Stimulated activated naive CD4-positive, alpha-beta T cell treated with Interleukin-2 at 50 U/mL for 16 hours (primary cell): ENCODE measurements at places on chromosomes 11 and 22.

- no peak for DNase-seq
Observed at GRCh38 chr11:111386611-111387150, 7.6 kb upstream of the POU2AF1 start.

DNA sequence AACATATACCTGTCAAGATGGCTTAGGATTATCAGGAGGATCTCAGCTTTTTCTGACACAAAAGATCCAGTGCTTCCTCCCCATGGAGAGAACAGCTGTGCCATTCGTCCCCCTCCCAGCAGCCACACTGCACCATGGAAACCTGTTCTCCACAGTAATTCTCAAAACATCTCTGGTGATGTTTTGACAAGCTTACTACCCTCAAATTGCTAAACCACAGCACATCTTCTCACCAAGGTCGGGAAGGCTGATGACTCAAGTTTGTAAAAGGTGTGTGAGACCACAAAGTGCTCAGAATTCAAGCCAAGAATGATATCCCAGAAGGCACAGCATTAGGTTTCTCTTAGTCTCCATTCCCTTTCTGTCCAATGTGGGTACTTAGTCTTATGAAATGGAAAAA lies 3.9 kb upstream of the RAB38 start:
- no peak for DNase-seq

GRCh38 chr22:49913026-49913425 lies 5.2 kb downstream of the ALG12 start:
- no peak for DNase-seq

- no peak for DNase-seq
Observed at GRCh38 chr11:30431127-30431814, 108.4 kb downstream of the ARL14EP start.

DNA sequence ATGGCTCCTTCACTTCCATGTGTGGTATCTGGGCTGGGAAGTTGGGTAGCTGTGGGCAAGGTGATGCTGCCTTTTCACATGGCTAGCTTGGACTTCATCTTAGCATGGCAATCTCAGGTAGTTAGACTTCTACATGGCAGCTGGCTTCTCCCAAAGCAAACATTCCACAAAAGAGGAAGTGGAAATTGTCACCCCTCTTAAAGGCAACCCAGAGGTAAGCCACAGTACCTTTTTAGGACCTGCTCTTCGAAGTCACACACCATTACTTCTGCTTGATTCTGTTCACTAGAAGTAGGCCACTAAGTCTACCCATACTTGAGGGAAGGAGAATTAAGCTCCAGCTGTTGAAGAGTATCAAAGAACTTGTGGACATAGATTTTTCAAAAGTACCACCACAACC lies 25.9 kb downstream of the TUG1 start:
- no peak for DNase-seq

- no peak for DNase-seq
Observed at GRCh38 chr11:71269603-71270511, 17.5 kb upstream of the SHANK2 start.

DNA sequence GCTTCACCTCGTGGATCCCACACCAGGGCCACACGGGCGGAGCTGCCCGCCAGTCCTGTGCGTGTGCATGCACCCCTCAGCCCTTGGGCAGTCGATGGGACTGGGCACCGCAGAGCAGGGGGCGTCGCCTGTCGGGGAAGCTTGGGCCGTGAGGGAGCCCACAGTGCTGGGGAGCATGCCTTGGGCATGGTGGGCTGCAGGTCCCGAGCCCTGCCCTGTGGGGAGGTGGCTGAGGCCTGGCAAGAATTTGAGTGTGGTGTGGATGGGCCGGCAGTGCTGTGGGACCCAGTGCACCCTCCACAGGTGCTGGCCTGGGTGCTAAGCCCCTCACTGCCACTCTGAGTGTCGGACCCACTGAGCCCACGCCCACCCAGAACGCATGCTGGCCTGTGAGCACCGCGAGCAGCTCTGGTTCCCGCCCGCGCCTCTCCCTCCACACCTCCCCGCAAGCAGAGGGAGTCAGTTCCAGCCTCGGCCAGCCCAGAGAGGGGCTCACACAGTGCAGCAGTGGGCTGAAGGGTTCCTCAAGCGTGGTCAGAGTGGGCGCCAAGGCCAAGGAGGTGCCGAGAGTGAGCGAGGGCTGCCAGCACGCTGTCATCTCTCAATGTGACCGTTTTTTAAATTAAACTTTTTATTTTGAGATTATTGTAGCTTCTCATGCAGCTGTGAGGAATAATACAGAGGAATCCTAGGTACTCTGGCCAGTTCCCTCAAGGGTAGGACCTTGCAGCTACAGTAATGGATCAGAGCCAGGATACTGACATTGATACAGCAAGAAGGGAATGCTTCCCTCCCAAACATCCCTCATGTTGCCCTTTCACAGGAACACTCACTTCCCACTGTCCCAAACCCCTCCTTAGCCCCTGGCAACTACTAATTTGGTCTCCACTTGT lies 127.7 kb downstream of the CRYBB2 start:
- no peak for DNase-seq

DNA sequence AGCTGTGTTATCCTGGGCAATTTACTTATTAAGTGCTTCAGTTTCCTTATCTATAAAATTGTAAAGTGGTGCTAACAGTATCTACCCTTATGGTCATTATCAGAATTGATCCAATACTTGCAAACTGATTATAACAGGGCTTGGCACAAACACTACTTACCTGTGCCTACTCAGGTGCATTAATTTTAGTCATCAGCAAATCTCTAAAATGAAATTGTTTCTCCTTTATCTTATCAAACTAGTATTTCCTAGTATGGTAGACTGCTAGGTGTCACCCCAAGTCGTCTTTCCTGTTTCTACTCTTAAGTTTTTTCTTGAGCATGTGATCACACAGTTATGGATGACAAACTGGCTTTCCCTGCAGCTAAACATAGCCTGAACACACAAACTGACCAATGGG lies 4.3 kb upstream of the SLC25A17 start:
- no peak for DNase-seq

DNA sequence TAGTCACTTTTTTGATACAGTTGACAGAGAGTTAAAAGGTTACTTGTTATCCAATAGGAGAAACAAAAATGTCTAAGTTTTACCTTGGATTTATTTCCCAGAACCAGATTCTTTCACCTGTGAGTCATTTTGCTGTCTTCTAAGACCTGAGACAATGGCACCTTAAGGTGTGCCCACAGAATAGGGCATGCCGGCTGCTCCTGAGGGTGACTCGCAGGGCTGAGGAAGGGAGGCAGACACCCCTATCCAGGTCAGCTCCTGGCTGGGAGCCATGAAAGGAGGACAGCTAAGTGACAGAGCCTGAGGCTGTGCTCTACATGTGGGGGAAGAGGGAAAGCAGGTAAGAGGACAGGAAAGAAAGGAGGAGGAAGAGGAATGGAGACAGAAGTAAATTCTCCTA lies 67.8 kb downstream of the RASSF10 start:
- DNase-seq, result no peak

DNA sequence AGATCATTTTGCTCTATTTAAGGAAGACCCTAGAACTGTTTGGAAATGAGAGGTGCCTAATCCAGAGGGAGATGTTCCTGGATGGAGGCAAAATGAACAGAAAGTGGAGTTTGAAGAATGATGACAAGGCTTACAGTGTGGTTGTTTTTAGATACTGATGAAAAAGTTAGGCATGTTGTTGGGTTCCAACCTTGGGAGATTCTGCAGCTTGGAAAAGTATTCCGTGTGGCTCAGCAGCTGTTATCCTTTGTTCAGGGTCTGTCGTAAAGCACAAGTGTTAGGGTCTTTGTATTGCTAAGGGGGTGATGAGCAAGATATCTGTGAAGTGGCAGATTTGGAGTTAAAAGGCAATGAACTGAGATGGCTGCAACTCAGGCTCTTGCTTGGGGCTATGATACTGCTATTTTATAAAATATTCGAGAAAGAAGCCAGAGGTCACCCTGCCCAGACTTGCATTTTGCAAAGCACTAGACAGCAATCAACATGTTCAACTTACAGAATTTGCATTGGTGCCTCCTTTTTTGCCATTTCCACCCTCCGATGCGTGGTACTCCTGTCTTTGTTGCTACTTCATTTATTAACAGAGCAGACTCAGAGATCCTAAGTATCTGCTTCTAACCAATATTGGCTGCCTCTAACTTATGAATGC lies 45.3 kb upstream of the POGLUT3 start:
- no peak for DNase-seq

GRCh38 chr22:23093051-23093788 lies 22.9 kb downstream of the GNAZ start:
- DNase-seq, result no peak

DNA sequence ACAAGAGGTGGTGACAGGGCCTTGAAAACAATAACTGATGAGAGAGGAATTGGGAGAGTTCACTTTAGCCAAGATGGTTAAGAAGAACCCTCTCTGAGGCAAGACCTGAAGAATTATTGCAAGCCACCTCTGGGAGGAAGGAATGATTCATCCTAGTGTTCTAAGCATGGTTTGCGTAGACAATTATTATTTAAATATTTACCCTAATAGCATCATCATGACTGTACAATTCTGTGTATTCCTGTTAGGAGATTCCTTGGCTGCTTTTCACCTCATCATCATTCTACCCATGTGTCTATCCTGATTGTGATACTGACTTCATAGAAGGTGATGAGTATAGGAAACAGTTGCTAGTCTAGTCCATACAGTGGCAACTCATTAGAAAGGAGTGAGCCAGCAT lies 264.4 kb downstream of the DDX10 start:
- no peak for DNase-seq

DNA sequence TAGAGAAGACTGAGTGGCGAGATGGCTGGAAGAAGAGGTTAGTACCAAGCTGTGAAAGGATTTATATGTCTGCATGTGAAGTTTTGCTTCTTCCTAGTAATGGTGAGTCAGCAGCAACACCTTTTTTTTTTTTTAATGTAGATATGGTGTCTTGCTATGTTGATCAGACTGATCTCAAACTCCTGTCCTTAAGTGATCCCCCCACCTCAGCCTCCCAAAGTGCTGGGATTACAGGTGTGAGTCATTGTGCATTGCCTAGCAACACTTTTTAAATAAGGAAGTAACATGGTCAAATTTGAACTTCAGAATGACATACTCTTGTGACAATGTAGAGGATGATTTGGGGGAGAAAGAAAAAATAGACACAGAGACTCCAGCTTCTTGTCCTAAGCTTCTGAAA lies 6.5 kb upstream of the CSTPP1 start:
- no peak for DNase-seq

GRCh38 chr11:8765294-8765693 lies 82.7 kb downstream of the RPL27A start:
- no peak for DNase-seq

- no peak for DNase-seq
Observed at GRCh38 chr11:120142441-120143100, 4.7 kb upstream of the TRIM29 start.

- DNase-seq, result peak; percentile 60
Observed at GRCh38 chr11:58573451-58574104, 2.1 kb downstream of the LPXN start.

DNA sequence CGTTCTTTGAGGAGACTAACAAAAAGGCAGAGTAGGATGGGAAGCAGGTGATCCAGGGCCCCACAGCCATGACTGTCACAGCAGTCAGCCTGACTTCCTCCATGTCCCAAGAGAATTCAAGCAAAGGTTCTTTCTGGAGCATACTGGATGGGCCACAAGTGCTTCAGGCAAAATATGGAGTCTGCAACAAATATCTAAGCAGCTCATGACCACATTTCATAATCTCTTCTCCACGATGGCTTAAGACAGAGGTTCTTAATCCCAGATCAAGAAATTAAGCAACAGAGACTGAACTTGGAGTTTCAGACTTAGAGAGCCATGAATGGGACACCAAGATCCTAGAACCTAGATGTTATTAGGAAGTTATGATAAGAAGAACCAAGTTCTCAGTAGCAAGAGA lies 31.6 kb downstream of the GUCY1A2 start:
- no peak for DNase-seq

DNA sequence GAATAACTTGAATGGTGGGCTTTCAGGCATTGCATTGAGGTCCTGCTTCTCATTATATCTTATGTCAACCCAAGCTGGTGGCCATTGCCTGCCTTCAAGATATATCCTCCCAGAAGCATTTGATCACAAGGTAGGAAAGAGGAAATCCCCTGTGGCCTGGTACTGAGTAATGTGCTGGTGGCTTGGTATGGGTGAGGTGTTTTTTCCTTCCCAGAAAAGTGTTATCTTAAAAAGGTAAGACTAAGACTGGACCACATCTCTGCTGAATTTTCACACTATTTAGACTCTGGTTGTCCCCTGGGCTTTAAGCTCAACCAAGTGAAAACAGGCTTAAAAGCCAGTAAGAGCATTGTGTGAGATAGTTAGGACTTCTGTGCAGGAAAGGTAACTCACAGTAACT lies 3.7 kb downstream of the INSC start:
- no peak for DNase-seq

DNA sequence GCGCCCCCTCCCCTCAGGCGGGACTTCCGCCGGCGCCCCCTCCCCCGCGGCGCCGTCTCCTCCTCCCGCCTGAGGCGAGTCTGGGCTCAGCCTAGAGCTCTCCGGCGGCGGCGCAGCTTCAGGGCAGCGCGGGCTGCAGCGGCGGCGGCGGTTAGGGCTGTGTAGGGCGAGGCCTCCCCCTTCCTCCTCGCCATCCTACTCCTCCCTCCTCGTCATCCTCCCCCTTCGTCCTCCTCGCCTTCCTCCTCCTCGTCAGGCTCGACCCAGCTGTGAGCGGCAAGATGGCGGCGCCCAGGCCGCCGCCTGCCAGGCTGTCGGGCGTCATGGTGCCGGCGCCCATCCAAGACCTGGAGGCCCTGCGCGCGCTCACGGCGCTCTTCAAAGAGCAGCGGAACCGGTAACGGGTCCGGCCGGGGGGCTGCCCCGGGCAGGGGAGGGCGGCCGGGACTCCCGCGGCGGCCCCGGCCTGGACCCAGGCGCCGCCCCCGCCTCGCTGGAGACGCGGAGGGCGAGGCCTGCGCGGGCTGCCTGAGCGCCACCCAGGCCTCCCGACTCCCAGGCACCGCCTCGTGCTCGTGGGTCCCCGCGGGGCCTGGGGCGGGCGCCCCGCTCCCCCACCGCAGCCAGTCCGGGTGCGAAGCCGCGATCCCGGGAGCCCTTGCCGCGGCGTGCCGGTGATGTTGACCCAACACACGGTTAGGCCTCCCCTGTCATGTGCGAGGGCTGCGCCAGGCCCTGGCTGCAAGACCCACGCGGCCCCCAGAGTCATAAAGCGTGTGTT lies at the start of gene ATXN10:
Gene ATXN10 (plus strand): TSS at position 52 of the 781 bp plus-strand sequence. CDS start 230 bp downstream, at position 282.
- DNase-seq, result peak; percentile 73

DNA sequence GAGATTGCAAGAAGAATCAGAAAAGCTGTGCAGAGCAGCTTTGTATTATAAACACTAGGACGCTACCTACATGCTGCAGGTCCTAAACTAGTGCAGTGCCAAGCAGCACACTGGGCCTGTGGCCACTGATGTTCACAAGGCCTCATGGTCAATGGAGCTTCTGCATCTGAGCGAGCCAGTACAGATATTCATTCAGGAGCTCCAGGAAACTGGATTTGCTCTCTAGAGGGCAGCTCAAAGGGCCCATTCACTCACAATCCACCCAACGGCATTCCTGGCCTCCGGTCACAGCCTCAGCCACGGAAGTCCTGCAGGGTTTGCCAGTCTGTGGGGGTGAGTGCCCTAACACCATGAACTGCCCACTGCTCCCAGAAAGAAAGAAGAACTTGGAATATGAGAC lies 5.8 kb upstream of the TBC1D10A start:
- DNase-seq, result no peak
